ENCODE measurements at places on chromosomes 12 and 14.

GRCh38 chr12:6323995-6324711 is 13.7 kb downstream of the PLEKHG6 start:
- DNase-seq = no peak

- no peak for DNase-seq
Measured at GRCh38 chr12:42402821-42403411, 76.9 kb downstream of the PPHLN1 start.

GRCh38 chr14:67526676-67527459 is 6.2 kb upstream of the PLEKHH1 start:
- no peak for DNase-seq

GRCh38 chr12:65536351-65536750 is 257.9 kb downstream of the MSRB3 start:
- DNase-seq = no peak

- no peak for DNase-seq
Measured at GRCh38 chr14:94029265-94029664, 3.1 kb downstream of the OTUB2 start.

GRCh38 chr12:112645586-112645985 is 146.0 kb upstream of the RPH3A start:
- DNase-seq = no peak

DNA sequence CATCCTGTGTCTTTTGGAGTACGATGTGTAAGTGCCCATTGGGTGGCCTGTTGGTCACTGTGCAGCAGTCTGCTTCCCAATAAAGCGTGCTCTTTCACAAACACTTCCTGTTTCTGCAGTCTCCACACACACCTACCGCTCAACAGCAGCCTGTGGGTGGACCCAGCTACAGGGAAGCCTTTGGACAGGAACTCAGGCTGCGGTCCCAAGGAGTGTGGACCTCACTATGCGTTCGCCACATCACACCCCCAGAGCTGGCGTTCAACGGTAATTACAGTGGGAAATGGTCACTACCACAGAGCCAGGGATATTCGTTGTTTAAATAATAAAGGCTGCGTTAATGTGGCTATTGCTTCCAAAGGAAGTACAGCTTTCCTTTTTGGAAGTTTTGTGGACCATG is 16.2 kb downstream of the PSMC1 start:
- DNase-seq = no peak

- no peak for DNase-seq
Measured at GRCh38 chr12:57111031-57111734, at the start of gene STAT6. TSS of gene STAT6 (minus strand) at chr12:57111362. CDS start at chr12:57108278, 3,084 bp downstream.
